Bronchial epithelial cell (primary cell): ENCODE measurements at places on chromosomes 11 and 22. TPM values are rescaled to one million over a fixed set of nuclear protein-coding genes. Genes with fewer than 3 reads are reported as not detected.
A peak's percentile ranks its signal among the peaks of the same experiment; 100 is the strongest.

DNA sequence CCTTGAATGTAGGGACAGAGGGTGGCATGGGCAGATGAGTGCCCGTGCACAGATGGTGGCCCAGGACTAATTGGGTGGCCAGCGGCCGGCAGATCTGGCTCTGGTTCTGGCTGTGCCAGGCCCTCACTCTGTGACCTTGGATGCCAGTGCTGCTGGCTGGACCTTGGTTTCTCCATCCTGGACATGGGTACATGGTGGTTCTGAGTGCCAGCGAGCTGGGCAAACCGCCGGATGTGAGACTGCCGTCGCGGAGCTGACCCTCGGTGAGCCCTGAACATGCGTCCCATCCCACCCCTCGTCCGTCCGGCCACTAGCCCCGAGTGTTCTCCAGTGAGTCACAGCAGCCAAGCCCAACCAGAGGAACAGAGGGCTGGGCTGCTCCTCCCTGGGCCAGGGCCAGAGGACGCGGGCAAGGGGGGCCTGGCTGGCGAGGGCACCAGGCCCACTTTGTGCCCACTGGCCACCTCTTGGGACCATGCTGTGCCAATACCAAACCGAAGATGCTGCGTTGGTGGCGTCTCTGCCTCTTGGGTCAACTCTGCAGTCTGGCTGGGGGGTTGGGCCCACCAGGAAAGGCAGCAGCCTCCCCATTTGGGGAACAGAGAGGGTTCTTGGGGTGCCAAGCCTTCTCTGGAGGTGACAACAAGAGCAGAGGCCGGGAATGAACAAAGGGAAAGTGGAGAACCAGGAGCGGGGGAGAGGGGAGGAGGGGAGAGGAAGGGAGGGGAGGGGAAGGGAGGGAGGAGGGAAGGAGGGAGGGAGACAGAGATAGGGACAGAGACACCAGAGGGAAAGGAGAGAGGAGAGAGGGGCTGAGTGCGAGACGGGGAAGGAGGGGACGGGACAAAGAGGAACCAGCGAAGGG, 10.7 kb downstream of the LSP1 start:
- peak; percentile 53 for DNase-seq

- no peak for DNase-seq
Measured at GRCh38 chr22:48952256-48953102, 875.2 kb downstream of the BRD1 start.

GRCh38 chr22:21758091-21758864, 22.7 kb upstream of the YPEL1 start:
- no peak for DNase-seq

DNA sequence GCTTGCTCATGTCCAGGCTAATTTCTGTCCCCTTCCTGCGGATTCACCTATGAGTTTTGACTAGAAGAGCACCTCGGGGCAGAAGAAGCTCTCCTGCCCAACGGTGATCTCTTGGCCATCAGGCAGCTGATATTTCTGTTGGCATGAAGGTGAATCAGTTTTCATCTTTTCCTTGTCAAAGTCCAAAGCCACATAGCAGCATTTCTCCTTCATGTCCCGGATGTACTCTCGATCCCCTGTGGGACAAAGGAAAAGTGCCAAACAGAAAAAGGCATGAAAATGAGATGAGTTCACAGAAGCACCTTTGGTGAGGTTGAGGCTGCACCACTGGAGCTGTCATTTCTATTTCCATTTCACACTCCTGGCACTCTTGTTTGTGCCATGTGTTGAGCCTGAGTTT, 56.8 kb downstream of the DHCR7 start:
- no peak for DNase-seq

GRCh38 chr11:76802621-76803020, 19.5 kb downstream of the TSKU start:
- no peak for DNase-seq

DNA sequence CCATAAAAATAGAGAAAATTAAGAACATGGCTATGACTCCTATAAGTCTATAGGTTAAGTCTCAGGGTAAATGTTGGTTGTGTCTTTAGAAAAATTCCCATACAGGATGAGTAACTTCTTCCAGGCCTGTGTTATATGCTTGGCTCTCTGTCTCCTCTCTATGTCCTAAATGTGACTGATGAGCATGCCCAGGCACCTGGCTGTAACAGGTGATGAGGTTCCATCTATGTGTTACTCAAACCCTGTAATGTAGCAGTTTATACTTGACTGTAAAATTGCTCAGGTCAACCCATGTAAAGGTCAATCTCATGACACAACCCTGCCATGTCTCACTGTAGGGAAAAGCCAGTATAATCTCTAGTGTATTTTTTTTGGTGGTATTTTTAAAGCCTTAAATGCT, 69.5 kb downstream of the PARVA start:
- no peak for DNase-seq

The MOGAT2 gene
- total RNA-seq = not detected in 2 replicates

The TMEM151A gene
- not detected in 2 replicates for total RNA-seq

The BTG4 gene
- total RNA-seq = 0.26 and 0.51 TPM in 2 replicates

The RIMBP3B gene
- total RNA-seq = under 0.01 TPM in 1 of 2 replicates, not detected in the other

The TMEM41B gene
- 49.2 and 74.4 TPM in 2 replicates for total RNA-seq
